Activated naive CD8-positive, alpha-beta T cell treated with anti-CD3 and anti-CD28 coated beads, Interleukin-2, amount 50 U/mL, for 16 hours (primary cell): ENCODE measurements at places on chromosomes 7 and 10.
A peak's percentile ranks its signal among the peaks of the same experiment; 100 is the strongest.

- DNase-seq: no peak
Observed at GRCh38 chr7:82110146-82110840, 333.3 kb downstream of the CACNA2D1 start.

DNA sequence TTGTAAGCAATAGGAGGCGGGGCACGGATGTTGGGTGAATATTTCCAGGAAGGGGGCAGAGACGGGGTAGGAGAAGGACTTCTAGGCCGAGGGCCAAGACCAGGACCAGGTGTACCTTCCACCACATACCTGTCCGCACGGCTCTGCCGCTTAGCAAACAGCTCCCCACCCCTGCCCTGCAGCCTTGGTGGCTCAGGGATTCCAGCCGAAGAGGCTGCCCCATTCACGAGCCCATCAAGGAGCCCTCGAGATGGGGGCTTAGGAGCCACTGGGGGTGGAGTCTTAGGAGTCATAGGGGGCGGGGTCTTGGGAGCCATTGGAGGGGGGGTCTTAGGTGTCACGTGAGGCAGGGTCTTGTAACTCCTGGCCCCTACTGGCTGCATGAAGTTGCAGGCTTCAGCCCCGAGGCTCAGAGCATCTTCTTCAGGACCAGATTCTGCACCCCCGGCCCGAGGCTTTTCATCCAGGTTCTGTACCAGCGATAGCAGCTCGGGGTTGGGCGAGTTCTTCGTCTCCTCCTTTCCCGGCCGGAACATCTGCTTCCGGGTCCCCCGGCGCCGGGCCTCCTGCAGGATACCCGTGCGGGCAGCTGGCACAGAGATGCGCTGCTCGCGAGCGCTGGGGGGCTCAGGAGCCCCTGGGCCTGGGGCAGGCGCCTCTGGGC is 6.1 kb upstream of the MYOZ1 start:
- no peak for DNase-seq

DNA sequence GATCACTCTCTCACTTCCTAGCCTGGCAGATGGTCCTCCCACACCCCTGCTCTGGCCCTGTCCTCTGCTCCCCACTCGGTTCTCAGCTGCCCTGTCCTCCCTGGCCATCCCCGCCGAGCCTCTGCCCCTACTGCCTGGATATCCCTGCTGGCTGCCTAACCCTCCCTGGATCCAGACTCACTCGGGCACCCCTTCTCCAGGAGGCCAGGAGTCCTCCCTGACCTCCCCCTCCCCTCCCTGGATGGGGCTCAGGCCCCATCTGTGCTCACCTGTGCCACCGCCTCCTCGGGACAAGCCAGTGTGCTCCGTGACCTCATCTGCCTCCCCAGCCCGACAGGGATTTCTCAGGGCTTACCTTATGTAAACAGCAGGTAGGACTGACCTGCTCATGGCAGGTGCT is 406.1 kb downstream of the TCERG1L start:
- DNase-seq: no peak

GRCh38 chr7:4610768-4611467 is 71.2 kb upstream of the FOXK1 start:
- DNase-seq: no peak

DNA sequence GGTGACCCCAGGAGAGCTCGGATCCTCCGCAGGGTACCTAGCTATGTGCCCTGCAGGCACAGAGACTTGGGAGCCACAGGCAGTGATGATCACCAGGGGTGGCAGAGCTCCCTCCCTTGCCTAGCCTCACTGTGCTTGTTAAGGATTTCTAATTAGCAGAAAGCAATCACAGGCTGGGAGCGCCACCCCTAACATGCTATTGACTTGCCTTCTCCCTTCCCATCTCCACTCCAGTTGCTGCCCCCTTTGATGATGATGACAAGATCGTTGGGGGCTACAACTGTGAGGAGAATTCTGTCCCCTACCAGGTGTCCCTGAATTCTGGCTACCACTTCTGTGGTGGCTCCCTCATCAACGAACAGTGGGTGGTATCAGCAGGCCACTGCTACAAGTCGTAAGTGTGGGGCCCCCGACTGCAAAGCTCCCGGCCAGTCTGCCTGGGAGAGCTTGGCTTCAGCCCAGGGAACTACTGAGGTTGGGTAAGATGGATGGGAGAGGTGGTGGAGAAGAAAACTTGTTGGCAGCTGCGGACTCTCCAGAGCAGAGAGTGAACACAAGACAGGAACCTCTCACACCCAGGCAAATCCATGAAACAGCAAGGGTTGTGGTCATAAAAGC is 1.2 kb downstream of the PRSS1 start:
- no peak for DNase-seq

DNA sequence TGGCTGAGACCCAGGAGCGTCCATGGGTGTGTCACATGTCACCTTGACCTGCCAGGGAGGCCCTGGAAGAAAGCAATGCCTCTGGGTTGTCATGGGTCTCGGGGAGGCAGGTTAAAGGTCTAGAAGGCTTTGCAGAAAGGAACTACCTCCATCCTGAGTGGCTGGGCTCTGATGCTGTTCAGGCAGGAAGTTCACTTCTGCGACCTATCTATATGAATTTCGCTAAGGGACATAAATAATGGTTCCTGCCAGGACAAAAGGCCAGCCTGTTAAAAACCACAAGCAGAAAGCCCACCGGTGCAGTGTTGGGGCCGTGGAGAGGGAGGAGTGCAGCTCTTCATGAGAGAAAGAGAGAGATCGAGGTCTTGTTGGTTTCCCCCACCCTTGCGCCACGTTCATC is 182.9 kb downstream of the PTPN20 start:
- no peak for DNase-seq

- no peak for DNase-seq
Observed at GRCh38 chr7:84455788-84456187, 261.2 kb upstream of the SEMA3A start.

GRCh38 chr10:71465551-71466252 is 69.0 kb downstream of the CDH23 start:
- DNase-seq: no peak

DNA sequence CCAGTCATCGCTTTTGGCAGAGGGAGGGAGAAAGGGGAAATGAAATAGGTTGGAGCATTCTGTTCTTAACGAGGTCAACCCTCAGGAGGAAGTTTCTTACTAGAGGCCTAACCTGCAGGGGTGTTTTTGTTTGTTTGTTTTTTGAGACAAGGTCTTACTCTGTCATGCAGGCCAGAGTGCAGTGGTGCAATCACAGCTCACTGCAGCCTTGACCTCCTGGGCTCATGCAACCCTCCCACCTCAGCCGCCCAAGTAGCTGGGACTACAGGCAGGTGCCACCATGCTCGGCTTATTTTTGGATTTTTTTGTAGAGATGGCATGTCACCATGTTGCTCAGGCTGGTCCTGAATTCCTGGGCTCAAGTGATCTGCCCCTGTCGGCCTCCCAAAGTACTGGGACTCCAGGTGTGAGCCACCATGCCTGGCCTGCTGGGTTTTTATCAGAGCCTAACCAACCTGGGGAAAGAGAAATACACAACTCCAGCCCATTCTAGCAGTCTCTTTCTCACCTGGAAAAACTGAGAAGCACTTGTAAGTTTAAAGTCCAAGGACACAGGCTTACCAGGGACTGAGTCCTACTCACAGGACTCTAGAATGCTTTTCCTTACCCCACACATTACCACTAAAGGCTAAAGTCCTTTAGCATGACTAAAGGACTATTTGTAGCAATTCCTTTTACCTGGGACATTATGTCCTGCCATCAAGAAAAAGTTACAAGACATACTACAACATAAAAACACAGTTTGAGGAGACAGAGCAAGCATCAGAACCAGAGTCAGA is 101.0 kb upstream of the EGFR start:
- no peak for DNase-seq

GRCh38 chr7:156524818-156525597 is 115.6 kb upstream of the RNF32 start:
- DNase-seq: no peak

- DNase-seq: no peak
Observed at GRCh38 chr10:88707429-88708155, 1.5 kb downstream of the LIPK start.

GRCh38 chr7:126440542-126440941 is 812.2 kb downstream of the GRM8 start:
- no peak for DNase-seq

- no peak for DNase-seq
Observed at GRCh38 chr7:80851896-80852476, 66.9 kb downstream of the SEMA3C start.

- DNase-seq: no peak
Observed at GRCh38 chr10:62130948-62131347, 137.7 kb downstream of the RTKN2 start.

DNA sequence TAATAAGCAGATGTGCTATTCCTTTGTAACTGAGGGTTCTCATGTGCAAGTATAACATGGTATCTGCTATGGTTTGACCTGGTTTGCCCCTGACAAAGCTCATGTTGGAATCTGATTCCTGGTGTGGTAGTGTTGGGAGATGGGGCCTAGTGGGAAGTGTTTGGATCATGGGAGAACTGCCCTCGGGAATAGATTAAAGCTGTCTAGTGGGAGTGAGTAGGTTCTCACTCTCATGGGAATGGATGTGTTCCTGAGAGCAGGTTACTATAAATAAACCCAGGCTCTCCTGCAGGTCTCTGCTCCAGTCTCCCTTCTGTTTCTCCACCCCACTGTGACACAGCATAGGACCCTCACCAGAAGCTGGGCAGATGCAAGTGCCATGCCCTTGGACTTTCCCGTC is 97.7 kb downstream of the ATE1 start:
- DNase-seq: no peak

DNA sequence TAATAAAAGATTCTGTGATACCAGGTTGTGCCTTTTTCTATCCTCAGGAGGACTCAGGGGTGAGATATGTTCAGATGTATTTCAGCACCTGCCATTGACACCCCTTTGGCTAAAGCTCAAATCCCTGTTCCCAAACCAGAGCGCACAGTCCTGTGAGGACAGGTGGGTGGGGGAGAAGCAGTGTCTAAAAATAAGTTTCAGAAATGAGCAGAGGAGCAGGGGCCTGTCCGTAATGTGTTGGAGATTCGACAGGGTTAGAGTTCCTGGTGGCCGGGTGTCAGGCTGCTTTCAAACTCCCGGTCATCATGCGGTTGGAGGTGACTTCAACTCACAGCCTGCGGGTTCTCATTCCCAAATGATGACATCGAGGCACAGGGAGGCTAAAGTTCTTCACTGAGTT is 211.5 kb downstream of the KLF6 start:
- no peak for DNase-seq

DNA sequence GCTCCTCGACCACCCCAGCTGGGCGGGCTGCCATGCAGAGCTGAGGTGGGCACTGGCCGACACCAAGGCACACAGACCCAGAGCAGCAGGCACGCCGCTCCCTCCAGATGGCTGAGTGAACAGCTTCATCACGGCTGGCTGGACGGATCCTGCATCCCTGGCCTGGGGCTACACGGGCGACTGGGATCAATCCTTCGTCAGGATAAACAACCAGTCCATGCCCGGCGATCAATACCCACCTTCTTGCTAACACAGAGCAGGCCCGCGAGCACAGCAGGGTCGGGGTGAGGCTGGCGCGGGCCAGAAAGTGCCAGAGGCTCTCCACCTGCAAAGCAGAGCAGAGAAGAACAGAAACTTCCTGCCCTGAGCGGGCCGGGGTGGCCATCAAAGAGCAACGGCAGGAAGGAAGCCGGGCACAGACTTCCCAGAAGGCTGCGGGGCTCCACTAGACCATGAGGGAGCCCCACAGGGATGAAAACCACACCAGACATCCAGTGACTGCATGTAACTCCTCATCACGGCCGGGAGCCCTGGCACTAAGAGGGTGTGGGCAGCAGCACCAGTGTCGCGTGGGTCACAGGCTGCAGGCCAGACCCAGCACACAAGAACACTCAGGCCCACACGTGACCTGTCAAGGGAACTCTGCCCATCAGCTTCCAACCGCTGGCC is 166.4 kb downstream of the MAD1L1 start:
- no peak for DNase-seq

DNA sequence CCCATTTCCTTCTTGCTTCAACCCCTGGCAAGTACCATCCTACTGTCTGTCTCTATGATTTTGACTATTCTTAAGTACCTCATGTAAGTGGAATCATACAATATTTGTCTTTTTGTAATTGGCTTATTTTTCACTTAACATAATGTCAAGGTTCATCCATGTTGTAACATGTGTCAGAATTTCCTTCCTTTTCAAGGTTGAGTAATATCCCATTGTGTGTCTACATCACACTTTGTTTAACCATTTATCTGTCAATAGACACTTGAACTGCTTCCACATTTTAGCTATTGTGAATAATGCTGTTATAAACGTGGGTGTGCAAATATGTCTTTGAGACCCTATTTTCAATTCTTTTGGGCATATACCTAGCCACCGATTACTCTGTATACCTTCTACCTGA is 14.0 kb upstream of the CDK14 start:
- DNase-seq: no peak

DNA sequence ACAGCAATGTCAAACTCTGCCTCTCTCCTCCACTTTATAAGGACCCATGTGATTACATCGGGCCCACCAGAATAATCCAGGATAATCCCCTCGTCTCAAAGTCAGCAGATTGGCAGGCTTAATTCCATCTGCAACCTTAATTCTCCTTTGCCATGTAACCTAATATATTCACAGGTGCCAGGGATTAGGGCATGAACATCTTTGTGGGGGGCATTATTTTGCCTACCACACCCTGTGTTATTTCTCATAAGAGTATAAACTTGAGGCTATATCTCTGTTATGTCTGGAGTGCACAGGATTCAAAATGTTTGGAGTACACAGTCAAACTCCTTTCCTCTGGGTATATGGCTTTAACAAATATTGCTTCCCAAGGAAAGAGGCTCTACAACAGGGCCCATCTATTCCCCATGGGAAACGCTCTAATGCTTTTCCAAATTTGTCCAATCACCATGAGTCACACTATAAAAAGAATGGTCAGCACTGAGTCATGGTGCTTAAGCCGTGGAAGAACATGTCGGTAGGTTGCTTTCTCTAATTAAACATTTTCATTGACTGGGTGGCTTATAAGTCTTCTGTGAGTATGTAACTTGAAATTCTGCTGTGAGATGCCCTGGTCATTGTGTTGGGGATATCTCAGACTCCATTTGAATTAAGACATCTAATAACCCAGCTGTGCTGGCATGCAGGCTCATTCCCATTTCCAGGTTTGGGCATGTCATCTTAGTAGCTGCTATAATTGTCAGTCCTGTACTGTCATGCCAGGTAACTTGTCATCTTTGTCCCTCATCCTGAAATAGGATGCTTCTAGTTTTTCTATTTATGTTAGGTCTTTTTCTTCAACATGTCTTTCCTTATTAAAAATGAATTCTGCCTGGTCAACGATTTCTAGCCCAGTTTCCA is 11.5 kb upstream of the AKR1B10 start:
- DNase-seq: no peak

- DNase-seq: no peak
Observed at GRCh38 chr10:73881221-73881919, 7.0 kb upstream of the CAMK2G start.

- peak; percentile 27 for DNase-seq
Observed at GRCh38 chr10:22611425-22612115, 102.8 kb downstream of the PIP4K2A start.

GRCh38 chr7:27167916-27168264 is 2.6 kb upstream of the HOXA9 start:
- DNase-seq: no peak

- DNase-seq: no peak
Observed at GRCh38 chr7:141409801-141410329, 141.3 kb upstream of the AGK start.
